ENCODE measurements at places on chromosomes 3 and 15.

DNA sequence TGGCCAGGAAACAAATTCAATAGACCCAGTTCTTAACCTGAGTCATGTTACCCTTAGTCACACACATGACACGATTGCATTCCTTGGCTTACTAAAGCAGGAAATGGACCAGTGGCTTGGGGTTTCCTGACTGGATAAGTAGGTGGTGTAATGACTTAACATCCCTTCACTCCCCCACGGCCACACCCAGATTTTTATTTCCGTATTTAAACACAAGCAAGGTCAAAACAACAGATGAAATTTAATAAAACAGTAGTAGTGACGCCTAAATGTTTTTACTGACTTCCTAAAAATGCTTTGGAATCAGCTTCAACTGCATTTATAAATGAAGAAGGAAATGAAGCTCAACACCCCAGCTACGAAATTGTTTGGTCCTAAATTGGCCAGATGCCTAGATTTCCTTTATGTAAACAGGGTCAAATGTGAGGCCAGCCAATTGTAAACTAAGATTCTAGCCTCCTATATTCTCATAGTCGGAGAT lies 324.3 kb downstream of the CHST2 start:
- DNase-seq, result peak; percentile 35

DNA sequence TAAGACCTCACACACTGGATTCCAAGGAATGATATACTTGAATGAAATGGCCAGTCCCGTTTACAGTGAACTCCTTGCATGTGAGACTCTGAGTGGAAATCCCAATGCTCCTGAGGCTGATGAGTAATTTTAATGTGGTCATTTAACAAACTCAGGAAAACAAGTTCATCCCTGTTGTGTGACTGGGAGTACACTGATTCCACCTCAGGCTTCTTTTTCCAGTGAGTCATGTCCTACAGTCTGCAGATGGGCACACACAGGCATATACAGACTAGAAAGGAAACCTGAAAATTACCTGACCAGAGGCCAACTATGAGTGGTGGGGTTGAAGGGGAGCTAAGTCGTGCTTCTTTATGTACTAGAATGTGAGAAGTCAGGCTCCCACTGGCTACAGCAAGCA lies 5.8 kb downstream of the SQOR start:
- DNase-seq, result no peak

GRCh38 chr3:25456723-25457670 lies 28.9 kb downstream of the RARB start:
- no peak for DNase-seq

DNA sequence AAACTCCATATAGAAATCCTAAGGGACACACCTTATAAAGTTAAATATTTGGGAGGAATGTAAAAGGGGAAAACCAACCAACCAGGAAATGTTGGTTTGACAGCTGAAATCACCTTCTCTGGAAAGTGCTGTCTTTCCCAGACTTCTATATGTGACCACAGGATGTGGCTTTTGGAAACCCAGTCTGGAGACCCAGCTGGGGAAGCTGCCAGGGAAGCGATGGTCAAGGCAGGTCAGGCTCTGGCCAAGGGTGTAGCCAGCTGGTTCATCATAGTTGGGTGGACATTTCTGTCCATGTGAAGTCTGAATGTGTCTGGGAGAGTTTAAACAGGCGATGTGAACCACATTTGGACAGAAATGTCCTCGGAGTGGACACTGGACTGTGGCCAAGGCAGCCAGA lies 73.9 kb downstream of the ARNT2 start:
- DNase-seq, result no peak

GRCh38 chr15:29968099-29968894 lies 114.5 kb upstream of the GOLGA8J start:
- no peak for DNase-seq

- no peak for DNase-seq
These were observed 209.4 kb downstream of the CADPS start for GRCh38 chr3:62665627-62666437.

DNA sequence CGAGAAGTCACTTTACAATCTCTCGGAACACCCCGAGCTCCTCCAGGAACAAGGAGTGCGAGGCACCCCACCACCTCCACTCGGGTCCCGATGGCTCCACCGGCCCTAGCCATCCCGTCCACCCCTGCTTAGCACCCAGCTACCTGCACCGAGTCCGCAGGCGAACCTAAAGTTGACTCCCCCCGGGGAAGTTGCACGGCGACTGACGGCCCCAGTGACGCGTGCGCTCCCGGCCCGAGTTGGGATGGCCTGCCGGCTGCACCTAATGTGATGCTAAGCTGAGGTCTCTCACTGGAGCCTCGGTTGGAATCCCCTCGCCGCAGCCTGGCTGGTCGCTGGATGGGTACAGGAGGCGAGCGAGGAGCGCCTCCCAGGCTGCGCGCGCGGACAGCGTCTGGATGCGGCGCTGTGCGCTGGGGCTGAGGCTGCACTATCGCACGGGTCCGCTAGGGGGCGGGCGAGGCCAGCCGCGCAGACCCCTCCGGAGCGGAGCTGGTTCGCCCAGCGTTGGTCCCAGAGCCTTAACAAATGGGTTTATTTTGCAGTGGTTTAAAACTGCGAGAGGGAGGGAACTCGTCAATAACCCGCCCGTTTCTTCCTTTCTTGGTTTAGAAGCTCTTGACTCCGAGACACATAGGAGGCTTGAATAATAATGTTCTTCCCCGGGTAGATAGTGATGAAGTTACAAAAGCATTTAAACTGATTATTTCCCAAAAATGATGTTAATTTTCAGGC lies at the start of gene OXTR:
TSS of gene OXTR (minus strand) at position 526 of the 735 bp plus-strand sequence. CDS start 1,426 bp downstream, outside the sequence.
- DNase-seq, result peak; percentile 36

- DNase-seq, result peak; percentile 52
These were observed 108.9 kb downstream of the FBLN2 start for GRCh38 chr3:13657660-13658435.

DNA sequence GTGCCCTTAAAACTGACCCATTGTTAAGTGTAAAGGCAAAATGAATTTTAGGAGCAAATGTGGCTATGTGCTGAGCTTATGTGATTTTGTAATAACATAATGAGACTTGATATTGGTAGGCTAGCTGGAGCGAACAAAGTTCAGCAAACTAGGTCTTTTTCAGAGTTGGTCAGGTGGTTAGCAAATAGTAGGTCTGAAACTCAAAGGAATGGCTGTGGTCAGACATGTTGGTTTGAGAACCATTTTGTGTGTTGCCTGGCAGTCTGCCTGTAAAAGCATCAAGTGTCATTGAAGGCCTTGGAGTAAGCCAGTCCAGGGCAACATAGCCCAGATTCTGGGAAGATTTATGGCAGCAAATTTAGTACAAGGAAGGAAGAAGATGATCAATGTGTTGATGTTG lies 16.4 kb downstream of the FBXO22 start:
- no peak for DNase-seq

GRCh38 chr3:5069627-5070026 lies 52.5 kb upstream of the ARL8B start:
- DNase-seq, result no peak

DNA sequence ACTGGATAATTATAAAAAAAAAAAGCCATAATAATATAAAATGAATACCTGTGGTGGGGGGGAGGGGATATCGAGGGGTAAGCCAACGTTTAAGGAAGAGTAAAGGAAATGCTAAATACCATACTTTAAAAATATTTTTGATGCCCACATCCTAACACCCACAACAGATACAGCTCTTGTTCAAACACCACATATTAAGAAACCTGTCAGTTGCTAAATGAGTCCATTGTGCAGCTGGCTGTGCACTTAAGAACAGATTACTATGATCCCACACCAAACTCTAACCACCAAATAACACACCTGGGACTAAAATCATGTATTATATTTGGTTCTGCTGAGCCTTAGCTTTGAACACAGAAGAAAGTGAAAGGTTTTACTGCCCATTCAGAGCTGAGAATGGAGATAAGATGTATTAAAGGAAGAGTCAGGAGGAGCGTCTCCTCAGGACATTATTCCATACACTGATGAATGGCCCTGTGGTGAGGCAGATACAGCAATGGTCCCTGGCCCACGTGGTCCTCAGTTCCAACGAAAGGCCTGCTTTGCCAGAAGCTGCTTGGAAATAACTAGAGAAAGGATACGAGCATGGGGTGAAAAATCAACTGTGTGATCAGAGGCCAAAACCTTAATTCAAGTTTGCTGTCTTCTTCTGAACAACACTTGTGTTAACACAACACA lies 515.4 kb downstream of the FOXP1 start:
- DNase-seq, result no peak

- DNase-seq, result no peak
These were observed 742.0 kb upstream of the LMCD1 start for GRCh38 chr3:7759630-7760029.

GRCh38 chr3:29635888-29636287 lies 355.0 kb downstream of the RBMS3 start:
- no peak for DNase-seq

GRCh38 chr3:170162630-170163029 lies 18.9 kb downstream of the PHC3 start:
- DNase-seq, result no peak

GRCh38 chr3:157319672-157320071 lies 117.0 kb upstream of the PTX3 start:
- DNase-seq, result no peak

DNA sequence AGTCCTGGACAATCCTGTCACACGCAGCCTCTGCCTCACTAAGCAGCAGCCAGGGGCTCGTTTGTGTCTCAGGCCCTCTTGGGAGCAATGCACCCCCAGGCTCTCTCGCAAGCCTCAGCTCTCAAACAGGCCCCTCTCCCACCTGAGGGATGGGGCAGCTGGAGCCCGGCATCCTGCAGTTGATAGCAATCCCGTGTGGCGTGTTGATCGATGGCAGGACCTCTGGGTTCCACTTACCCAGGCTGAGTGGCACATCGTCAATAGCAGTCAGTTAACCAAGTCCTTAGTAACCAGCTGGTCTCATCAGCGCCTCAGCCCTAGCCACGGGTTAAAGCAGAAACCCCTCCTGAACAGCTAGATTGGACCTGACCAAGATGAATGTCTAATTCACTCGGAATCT lies 36.5 kb upstream of the PLXNA1 start:
- no peak for DNase-seq

- no peak for DNase-seq
These were observed 34.6 kb upstream of the SEMA6D start for GRCh38 chr15:47682661-47683060.

DNA sequence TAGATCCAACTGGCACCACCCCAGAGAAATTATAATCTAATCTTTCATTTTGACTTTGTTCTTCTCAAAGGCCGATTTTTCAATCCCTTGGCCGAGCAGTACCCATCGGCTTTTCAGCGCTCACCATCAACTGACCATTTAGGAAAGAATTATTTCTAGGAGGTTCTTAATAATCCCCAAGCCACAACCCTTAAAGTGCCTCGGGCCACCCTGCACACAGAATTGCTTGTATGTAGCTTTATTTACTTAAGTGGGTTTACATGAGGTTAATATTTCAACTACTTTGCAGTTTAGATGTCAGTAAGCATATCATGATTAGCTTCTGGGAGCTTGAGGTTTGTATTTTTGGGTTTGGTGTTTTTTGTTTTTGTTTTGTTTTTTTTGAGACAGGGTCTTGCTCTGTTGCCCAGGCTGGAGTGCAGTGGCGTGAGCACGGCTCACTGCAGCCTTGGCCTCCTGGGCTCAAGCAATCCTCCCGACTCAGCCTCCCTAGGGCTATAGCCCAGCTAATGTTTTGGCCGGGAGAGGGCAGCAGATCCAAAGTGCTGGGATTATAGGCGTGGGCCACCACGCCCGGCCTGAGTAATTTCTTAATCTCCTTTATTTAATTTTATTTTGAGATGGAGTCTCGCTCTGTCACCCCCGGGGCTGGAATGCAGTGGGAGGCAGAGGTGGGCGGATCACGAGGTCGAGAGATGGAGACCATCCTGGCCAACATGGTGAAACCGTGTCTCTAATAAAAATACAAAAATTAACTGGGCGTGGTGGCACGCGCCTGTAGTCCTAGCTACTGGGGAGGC lies 801 bp upstream of the CDAN1 start:
- no peak for DNase-seq

- no peak for DNase-seq
These were observed 18.7 kb downstream of the SLC33A1 start for GRCh38 chr3:155835341-155836071.

DNA sequence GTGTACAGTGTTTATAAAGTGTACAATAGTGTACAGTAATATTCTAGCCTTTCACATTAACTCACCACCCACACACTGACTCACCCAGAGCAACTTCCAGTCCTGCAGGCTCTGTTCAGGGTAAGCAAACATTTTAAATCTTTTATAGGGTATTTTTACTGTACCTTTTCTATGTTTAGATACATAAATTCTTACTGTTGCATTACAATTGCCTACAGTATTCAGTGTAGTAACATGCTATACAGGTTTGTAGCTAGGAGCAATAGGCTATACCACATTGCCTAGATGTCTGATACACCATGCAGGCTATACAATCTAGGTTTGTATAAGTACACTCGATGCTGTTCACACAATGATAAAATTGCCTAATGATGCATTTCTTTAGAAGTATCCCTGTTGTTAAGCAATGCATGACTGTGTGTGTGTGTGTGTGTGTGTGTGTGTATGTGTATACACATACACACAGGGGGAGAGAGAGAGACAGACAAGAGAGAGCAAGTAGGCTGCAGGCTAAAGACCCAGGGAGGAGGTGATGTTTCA lies 72.5 kb upstream of the PRR23C start:
- DNase-seq, result no peak
